NCI-H1048 (cell line): ENCODE measurements at places on chromosomes 12 and 14.

GRCh38 chr12:43978556-43978955 lies 142.7 kb downstream of the TMEM117 start:
- DNase-seq: no peak

DNA sequence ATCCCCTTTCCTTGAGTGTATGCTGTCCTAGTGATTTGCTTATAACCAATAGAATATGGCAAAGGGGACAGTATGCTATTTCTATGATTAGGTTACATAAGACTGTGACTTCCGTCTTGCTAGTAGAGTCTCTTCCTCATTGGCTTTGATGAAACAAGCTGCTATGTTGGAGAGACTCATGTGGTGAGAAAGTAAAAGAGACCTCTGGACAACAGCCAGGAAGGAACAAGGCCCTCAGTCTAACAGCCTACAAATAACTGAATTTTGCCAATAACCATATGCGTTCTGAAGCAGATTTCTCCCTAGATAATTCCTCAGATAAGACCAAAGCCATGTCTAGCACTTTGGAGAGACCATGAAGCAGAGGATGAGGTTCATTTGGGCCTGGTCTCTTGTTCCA lies 134.5 kb upstream of the NAV3 start:
- DNase-seq: no peak

GRCh38 chr12:30578426-30578825 lies 117.2 kb downstream of the IPO8 start:
- no peak for DNase-seq

GRCh38 chr14:50013198-50013918 lies 103.0 kb downstream of the VCPKMT start:
- no peak for DNase-seq

- DNase-seq: no peak
Measured at GRCh38 chr12:92297932-92298696, 152.5 kb upstream of the BTG1 start.

- DNase-seq: no peak
Measured at GRCh38 chr14:65774041-65774440, 361.5 kb downstream of the FUT8 start.

GRCh38 chr14:31530136-31530535 lies 31.1 kb upstream of the NUBPL start:
- DNase-seq: no peak

DNA sequence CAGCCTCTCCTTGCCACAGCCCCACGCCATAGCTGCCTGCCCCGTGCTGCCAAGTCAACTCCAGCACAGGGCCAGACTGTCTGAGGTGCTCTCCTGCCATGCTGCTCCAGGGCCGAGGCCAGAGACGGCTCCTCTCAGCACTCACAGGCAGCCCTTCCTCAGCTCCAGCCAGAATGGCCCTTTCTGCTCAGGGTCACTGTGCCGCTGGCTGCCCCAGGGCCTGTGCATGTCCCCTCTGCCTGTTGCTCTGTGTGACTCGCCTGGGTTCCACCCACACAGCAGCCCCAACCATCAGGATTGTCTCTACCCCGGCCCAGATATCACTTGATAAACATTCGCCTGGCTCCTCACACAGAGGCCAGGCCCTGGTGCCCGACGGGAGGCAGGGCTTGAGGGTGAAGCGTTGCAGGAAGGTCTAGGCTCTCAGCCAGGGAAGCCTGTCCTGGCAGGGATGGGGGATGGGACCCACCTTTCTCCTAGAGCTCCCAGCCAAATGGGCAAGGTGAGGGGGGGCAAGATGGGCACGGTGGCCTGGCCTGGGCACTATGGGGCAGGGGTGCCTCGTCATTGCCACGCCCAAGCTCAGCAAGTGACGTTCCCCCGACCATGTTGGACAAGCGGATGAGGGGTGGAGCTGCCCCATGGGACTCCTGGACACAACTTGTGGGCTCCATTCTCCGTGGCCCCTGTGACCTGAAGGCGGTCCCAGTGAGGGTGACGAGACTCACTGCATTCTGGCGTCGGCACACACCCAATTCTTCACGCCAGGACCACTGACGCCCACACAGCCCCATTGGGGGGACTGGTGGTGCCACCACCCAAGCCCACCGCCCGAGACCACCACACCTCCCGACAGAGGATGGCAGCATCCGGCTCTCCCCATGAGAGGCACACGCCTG lies 27.4 kb upstream of the BTBD6 start:
- no peak for DNase-seq

DNA sequence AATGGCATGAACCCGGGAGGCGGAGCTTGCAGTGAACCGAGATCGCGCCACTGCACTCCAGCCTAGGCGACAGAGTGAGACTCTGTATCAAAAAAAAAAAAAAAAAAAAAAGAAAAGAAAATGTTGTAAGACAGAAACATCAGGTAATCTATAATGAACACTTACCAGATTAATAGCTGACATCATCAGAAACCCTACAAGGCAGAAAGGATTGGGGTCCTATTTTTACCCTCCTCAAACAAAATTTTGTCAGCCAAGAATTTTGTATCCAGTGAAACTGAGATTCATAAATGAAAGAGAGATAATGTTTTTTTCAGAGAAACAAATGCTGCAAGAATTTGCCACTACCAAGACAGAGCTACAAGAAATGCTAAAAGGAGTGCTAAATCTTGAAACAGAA lies 14.1 kb downstream of the CLEC1A start:
- no peak for DNase-seq

DNA sequence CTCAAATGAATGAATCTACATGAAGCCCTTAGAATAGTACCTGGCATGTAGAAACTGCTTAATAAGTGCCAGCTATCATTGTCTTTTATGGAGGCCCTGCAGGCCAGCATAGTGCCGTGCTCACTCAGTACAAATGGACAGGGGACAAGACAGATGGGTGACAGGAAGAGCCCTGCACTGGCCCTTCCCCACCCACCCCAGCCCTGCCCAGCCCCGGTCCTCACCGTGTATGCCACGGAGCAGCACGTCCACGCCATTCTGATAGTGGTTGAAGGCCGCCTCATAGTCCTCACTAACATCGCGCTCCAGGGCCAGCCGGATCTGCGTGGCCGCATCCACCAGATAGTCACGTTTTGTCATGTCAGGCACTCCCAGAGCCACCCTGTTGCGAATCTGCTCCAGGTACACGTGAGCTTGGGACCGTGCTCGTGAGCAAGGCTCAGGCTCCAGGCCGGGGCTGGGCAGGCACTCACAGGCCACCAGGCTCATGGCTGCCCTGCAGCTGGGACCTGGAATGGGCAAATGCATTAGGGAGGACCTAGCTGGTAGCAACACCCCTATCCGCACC lies 1.9 kb downstream of the RPS6KL1 start:
- DNase-seq: no peak

GRCh38 chr12:75998292-75999063 lies 33.1 kb downstream of the PHLDA1 start:
- no peak for DNase-seq

- no peak for DNase-seq
Measured at GRCh38 chr12:2018391-2018790, 14.1 kb upstream of the DCP1B start.

GRCh38 chr12:100437038-100437841 lies 36.4 kb upstream of the NR1H4 start:
- no peak for DNase-seq

- DNase-seq: no peak
Measured at GRCh38 chr14:40269436-40269835, 837.2 kb upstream of the FBXO33 start.

DNA sequence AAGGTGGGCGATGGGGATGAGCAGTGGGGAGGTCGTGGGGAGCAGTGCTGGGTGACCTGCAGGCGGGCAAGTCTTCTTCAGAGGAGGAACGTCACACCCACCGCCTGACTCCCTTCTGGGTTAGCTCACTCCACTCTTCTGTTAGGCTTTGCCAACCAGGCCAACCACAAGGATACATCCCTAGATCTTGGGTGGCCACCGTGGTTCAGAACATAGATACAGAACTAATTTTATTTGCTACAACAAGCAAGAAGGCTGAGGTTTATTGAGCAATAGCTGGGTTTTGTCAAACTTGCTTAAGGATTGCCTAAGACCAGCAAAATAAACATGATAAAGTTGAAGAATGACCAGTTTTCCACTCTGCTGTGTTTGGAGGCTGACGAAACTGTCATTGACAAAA lies 109.4 kb downstream of the DACT1 start:
- no peak for DNase-seq

DNA sequence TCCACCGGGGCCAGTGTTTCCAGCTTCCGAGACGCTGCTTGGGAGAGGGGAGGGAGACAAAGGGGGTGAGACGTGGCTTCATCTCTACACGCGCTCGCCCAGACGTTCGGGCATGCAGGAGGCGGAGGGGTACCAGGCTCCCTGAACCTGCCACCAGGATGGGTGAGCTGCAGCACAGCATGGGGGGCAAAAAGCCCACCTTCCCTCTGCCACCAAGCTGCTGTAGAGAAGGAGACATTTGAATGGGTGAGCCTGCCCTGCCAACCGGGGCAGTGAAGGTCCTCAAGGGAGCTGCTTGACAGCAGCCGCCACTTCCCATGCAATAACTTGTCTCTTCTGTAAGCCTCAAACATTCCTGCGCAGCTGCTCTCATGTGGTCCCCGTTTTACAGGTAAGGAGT lies 78.4 kb upstream of the DICER1 start:
- no peak for DNase-seq

GRCh38 chr12:98945864-98946263 lies 300.8 kb downstream of the APAF1 start:
- DNase-seq: no peak

- DNase-seq: no peak
Measured at GRCh38 chr14:49931523-49931922, 38.6 kb downstream of the ARF6 start.

GRCh38 chr14:85564841-85565527 lies 35.0 kb downstream of the FLRT2 start:
- DNase-seq: no peak

- DNase-seq: peak; percentile 32
Measured at GRCh38 chr14:55448141-55448614, 7.8 kb upstream of the TBPL2 start.

GRCh38 chr12:19421503-19422282 lies 17.6 kb upstream of the AEBP2 start:
- DNase-seq: no peak

DNA sequence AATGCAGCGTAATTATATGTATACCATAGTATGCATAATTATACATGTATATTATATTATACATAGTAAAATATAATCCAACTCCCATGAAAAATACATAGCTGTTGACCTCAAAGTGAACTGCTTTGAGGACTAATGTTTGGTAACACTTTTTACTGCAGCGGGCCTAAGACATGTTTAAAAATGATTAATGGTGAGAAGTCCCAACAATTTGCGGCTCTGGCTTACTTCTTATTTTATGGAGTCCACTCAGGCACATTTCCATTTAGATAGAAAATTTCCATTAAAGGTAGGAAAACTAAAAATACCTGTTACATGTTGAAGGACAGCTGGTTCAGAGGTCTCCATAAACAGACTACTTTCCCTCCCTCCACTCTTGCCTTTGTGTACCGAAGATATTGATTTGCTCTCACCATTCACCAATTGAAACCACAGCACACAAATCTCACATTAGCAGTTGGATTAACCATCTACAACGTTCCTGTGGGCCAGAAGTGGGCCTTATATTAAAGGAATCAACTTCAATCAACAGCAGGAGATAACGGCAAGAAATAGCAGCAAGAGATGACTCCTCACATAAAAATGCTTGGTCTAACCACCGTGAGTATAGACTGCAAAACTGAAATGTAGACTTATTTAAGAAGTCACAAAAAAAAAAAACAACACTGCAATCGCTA lies 14.1 kb upstream of the NT5DC3 start:
- DNase-seq: no peak

DNA sequence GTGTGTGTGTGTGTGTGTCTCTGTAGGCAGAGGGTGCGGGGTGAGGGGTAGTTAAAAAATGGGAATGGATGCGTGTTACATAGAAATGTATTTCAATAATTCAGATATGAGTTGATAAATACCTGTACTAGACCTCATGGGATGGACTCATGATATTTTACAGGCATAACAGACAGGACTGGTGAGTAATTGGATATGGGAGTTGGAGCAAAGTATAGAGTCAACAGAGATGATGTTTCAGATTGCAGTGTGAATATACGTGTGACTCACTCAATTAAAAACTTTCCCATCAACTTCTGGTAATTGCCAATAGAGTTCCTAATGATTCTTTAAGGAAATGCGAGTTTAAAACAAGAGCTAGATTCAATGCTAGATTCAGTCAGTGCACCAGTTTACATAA lies 711.9 kb downstream of the C12orf50 start:
- DNase-seq: no peak

GRCh38 chr12:26360062-26360461 lies 164.7 kb downstream of the SSPN start:
- DNase-seq: no peak

GRCh38 chr12:51547606-51548005 lies 43.4 kb upstream of the SCN8A start:
- DNase-seq: no peak
